ENCODE measurements at places on chromosomes 11 and 22.
A peak's percentile ranks its signal among the peaks of the same experiment; 100 is the strongest.

- no peak for DNase-seq
Observed at GRCh38 chr11:57092028-57092698, 89.6 kb upstream of the LRRC55 start.

DNA sequence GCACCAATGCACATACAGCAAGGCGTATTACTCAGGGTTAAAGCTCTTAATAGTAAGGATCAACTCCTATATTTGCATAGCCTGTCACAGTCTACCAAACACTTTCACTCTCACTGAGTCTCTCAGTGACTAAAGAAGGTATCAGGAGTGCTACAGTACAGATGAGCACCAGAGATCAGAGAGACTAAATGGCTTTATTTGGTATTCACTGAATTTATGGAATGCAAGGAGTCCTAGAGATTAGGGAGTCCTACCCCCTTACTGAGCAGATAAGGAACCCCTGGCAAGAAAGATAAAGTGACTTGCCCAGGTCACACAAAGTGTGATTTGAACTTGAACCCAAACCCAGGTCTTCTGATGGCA lies 396.4 kb upstream of the CCDC90B start:
- no peak for DNase-seq

GRCh38 chr11:116397602-116398084 lies 375.1 kb downstream of the BUD13 start:
- no peak for DNase-seq

DNA sequence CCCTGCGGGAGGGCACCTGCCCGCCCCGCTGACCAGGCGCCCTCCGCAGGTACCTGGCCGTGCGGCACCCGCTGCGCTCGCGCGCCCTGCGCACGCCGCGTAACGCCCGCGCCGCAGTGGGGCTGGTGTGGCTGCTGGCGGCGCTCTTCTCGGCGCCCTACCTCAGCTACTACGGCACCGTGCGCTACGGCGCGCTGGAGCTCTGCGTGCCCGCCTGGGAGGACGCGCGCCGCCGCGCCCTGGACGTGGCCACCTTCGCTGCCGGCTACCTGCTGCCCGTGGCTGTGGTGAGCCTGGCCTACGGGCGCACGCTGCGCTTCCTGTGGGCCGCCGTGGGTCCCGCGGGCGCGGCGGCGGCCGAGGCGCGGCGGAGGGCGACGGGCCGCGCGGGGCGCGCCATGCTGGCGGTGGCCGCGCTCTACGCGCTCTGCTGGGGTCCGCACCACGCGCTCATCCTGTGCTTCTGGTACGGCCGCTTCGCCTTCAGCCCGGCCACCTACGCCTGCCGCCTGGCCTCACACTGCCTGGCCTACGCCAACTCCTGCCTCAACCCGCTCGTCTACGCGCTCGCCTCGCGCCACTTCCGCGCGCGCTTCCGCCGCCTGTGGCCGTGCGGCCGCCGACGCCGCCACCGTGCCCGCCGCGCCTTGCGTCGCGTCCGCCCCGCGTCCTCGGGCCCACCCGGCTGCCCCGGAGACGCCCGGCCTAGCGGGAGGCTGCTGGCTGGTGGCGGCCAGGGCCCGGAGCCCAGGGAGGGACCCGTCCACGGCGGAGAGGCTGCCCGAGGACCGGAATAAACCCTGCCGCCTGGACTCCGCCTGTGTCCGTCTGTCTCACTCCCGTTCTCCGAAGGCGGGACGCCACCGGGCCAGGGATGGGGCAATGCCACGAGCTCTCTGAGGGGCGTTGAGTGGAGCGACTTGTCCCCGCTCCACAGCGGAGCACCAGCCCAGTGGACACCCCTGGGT lies 1.8 kb downstream of the GALR3 start:
- peak; percentile 18 for DNase-seq

DNA sequence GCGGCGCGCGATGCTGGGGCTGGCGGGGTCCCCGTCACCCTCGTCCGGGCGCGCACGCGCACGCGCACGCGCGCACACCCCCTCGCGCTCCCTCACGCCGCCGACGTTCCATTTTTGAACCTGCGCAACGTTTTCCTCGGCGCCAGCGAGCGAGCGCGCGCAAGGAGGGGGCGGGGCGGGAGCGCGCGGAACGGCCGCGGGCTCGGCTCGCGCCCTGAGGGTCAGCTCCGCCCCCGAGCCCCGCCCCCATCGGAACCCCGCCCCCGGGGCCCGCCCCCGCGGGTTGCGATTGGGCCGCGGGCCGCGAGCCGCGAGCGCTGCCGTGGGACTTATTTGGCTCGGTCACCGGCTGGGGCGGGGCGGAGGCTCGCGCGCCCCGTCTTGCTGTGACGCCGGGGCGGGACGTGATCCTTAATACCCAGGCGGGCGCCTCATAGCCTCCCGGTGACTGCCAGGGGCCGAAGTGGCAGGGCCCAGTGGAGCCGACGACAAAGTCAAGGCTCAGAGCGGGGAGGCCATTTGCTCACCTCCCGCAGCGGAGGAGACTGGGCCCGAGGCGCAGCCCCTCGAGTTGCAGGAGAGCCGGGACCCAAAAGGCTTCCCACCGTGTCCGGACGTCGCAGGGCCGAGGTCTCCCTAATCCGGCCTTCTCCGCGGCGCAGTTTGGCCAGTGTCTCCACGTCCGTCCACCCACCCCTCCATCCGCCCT lies at the start of gene CBX7:
Gene CBX7, minus strand, starts transcription at position 170 of the 709 bp plus-strand sequence. CDS start 236 bp downstream, outside the sequence.
- DNase-seq, result peak; percentile 96

- DNase-seq, result no peak
Observed at GRCh38 chr11:1756791-1757771, 6.6 kb downstream of the CTSD start.

DNA sequence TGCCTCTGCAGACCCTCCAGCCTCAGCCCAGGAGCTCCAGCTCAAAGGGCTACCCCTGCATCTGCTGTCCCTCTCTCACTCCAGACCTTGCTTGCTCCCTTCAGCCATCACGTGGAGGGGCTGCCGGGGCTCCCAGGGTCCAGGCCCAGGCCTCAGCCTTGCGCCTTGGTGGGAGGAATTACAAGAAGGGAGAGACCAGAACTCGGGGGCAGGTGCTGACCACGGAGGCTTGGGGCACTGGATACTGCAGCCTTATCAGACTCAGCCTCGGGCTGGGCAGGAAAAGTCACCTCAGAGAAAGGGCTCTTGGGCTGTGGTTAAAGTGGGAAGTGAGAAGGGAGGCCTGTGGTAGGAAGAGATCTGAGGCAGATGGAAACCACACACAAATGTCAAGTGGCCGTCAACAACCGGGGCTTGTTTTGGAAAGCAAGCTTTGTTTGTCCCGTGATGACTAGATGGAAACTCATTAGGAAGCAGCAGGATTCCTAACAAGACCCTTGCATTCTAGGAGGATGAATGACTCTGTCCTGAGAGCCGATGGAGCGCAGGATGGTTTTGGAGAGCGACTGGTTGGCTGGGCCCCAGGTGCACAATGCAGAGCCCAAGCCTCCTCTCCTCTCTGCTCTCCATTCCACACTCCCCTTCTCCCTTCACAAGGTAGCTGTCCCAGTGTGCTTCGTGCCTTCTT lies 1321.7 kb downstream of the TBC1D22A start:
- DNase-seq, result no peak

GRCh38 chr11:2436013-2436520 lies 8.2 kb downstream of the TRPM5 start:
- no peak for DNase-seq

DNA sequence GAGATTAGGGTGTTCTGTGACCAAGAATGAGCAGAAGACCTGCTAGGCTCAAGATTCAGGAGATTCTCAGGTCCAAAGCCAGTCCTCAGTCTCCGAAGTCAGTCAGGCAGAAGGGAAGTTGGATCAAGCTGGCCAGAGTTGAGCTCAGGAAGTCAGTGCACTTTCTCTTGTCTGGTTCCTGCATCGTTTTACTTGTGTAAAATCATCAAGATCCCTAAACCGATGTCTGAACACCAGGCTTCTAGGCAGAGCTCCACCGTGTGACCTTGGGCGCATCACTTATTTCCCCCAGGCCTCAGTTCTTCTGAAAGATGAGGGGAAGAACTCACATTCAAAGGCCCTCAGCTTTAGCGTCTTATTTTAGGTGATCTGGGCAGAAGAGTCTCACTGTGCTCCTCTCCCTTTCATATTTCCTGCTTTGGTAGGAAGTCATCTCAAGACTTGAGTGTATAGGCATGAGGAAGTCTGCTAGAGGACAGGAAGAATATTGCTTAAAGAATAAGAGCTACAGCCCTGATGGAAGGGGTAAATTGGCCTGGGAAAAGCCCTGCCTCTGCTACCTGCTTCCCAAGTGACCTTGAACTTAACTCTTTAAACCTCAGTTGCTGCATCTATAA lies 20.2 kb downstream of the NF2 start:
- DNase-seq, result no peak

- no peak for DNase-seq
Observed at GRCh38 chr11:6635082-6635932, 16.1 kb upstream of the TPP1 start.

DNA sequence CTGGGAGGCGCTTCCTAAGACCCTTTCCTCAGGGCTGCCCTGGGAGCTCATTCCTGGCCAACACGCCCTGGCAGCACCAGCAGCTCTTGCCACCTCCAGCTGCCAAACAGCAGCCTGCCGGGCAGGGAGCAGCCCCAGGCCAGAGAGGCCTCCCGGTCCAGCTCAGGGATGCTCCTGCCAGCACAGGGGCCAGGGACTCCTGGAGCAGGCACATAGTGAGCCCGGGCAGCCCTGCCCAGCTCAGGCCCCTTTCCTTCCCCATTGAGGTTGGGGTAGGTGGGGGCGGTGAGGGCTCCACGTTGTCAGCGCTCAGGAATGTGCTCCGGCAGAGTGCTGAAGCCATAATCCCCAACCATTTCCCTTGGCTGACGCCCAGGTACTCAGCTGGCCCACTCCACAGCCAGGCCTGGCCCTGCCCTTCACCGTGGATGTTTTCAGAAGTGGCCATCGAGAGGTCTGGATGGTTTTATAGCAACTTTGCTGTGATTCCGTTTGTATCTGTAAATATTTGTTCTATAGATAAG lies 7.6 kb downstream of the SLC39A13 start:
- peak; percentile 97 for DNase-seq

- peak; percentile 25 for DNase-seq
Observed at GRCh38 chr11:75733431-75734107, 15.9 kb downstream of the MOGAT2 start.

DNA sequence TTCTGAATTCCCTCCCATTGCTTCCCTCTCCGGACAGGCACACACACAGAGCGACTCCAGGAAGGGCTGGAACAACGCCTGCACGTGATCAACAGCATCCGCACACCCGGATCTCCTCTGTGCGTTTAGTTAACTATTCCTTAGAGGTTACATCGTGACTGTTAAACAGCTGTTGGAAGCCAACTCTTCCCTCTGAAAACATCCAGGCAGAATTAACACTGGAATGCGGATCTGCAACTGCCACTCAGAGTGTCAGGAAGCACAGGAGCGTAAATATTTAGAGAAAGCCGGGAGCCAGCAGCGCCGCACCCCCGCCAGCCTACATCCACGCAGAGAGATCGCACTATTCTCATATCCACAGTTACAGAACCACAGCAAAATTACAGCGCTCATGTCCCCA lies 46.2 kb downstream of the SHANK2 start:
- DNase-seq, result peak; percentile 7

- DNase-seq, result peak; percentile 6
Observed at GRCh38 chr11:124115782-124116616, 749 bp downstream of the VWA5A start.

GRCh38 chr11:306645-307371 lies 808 bp upstream of the IFITM2 start:
- DNase-seq, result no peak

DNA sequence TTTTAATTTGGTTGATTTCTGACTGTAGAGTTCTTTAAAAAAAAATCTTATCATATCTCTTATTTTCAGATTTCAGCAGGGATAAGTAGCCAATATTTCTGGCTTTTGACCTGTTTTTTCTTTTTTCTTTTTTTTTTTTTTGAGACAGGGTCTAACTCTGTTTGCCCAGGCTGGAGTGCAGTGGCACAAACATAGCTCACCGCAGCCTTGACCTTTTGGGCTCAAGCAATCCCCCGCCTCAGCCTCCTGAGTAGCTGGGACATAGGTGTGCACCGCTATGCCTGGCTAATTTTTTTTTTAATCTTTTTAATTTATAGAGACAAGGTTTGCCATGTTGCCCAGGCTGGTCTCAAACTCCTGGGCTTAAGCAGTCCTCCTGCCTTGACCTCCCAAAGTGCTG lies 23.9 kb upstream of the ZBTB44 start:
- DNase-seq, result no peak

DNA sequence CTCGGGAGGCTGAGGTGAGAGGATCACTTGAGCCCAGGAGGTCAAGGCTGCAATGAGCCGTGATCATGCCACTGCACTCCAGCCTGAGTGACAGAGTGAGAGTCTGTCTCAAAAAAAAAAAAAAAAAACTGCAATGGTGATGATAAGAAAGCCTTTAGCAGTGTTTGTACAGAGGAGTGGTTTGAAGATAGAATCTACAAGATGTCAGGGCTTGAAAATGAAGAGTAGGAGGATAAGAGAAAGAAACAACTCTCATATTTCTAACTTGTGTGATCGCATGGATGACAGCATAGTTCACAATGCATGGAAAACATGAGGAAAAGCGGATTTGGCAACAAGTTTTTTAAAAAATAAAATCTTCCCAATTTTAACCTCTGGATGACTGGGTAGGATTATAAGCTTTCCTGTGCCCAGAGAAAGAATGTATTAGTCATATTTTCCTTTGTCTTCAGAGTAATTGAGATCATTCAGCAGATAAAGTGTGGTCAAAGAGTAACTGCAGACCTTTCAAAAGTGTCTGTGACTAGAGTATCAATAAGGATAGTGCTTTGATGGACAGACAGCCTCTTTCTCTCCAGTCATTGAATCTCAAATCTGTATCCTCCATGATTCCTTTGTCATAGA lies 328.1 kb downstream of the CASP12 start:
- peak; percentile 59 for DNase-seq

DNA sequence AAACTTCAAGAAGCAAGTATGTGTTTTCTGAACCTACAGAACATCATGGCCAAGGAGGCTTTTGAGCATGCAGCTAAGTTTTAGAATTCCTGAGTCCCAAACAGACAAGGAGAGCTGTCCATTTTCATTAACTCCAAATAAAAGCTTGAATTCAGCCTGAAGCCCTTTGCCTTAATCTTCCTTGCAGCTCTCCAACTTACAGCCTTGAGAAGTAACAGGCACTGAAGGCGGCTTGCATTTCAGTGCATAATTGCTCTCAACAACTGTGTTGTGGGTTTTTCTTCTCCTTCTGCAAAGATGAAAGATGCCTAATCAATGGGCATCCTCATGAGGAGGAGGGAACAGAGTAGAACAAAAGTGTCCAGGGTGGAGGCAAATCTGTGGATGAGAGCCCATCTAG lies 286.0 kb downstream of the FAT3 start:
- no peak for DNase-seq

- DNase-seq, result no peak
Observed at GRCh38 chr11:130209954-130210854, 50.6 kb downstream of the ST14 start.

GRCh38 chr11:2890466-2891294 lies 5.1 kb upstream of the CDKN1C start:
- no peak for DNase-seq

- DNase-seq, result no peak
Observed at GRCh38 chr11:123344790-123345357, 85.2 kb upstream of the GRAMD1B start.

- no peak for DNase-seq
Observed at GRCh38 chr22:29431986-29432385, 6.4 kb upstream of the RFPL1 start.

Data from adipocyte (in vitro differentiated cells).